Activated CD4-positive, alpha-beta T cell treated with anti-CD3 and anti-CD28 coated beads, Interleukin-2, amount 10 ng/mL, durations not matched to agents 7 days and 5 days (primary cell): ENCODE measurements at places on chromosomes 4 and X.

- no peak for DNase-seq
Measured at GRCh38 chr4:158016511-158016910, 156.3 kb downstream of the GASK1B start.

GRCh38 chrX:16785247-16786138 is 773 bp upstream of the TXLNG start:
- DNase-seq = peak; percentile 6

- no peak for DNase-seq
Measured at GRCh38 chr4:7210824-7211223, 18.5 kb downstream of the SORCS2 start.

- DNase-seq = no peak
Measured at GRCh38 chrX:21655901-21656586, 2.1 kb downstream of the KLHL34 start.

GRCh38 chr4:79292008-79292407 is 33.9 kb downstream of the NAA11 start:
- DNase-seq = no peak

- no peak for DNase-seq
Measured at GRCh38 chr4:138673053-138673452, 342.5 kb upstream of the NOCT start.

DNA sequence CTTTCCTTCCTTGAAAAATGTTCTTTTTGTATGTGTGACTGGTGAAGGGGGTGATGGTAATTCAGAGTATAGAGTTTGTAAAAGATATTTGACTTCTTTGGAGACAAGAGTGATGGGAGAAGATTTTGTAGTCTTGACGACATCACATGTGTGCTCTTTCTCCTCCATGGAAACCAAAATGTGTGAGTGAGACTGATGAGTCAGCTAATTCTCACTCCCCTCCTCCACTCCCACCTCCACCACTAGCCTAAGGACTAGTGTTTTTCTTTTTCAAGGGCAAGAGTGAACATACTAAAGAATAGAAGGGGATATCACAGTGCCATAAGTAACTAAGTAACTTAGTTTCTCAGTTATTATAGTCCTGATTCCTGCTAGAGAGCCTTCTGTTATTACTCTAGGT is 14.0 kb upstream of the DGKK start:
- no peak for DNase-seq

DNA sequence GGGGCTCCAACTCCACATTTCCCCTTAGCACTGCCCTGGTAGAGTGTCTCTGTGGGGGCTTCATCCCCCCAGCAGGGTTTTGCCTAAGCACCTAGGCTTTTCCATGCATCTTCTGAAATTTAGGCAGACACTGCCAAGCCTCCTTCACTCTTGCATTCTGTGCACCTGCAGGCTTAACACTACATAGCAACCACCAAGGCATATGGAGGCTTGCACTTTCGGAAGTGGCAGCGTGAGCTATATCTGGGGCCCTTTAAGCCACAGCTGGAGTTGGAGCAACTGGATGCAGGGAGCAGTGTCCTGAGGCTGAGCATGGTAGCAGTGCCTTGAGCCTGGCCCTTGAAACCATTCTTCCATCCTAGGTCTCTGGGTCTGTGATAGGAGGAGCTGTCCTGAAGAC is 214.8 kb upstream of the RPL34 start:
- DNase-seq = no peak

GRCh38 chrX:123884809-123885408 is 25.1 kb downstream of the XIAP start:
- DNase-seq = peak; percentile 46

DNA sequence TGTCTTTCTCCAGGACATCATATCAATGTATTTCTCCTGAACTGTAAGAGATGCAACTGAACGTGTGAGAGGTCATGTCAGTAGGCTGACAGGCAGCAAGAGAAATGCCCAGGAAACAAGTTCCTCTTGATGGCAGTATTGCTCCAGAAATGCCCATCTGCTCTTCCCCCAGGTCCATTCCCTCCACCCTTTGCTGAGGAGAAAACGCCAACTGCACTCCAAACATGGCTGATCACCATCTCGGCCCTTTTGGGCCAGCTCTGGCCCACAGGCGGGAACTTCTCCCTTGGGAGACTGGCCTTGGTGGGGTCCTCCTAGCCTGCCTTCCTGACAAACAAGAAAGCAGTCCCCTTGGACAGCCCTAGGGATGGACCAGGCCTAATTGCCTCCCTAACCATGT is 276.5 kb upstream of the AGTR2 start:
- no peak for DNase-seq

DNA sequence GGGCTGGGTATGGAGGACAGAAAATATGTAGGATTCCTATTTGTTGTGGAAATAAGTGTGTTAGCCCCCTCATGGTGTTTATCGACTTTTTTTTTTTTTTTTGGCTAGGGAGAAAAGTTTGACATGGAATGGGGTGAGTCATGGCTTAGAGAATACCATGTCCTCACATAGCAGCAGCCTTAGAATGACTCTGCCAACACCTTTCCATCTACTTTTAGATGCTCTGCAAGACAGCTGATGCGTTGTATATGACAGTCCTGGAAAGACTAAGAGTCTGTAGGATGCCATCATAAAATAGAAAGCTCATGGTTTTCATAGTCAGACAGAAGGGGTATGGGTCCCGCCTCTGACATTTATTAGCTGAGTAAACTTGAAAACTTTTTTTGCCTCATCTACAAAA is 37.7 kb downstream of the MTTP start:
- DNase-seq = no peak

GRCh38 chr4:123256901-123257300 is 139.7 kb upstream of the SPRY1 start:
- no peak for DNase-seq

DNA sequence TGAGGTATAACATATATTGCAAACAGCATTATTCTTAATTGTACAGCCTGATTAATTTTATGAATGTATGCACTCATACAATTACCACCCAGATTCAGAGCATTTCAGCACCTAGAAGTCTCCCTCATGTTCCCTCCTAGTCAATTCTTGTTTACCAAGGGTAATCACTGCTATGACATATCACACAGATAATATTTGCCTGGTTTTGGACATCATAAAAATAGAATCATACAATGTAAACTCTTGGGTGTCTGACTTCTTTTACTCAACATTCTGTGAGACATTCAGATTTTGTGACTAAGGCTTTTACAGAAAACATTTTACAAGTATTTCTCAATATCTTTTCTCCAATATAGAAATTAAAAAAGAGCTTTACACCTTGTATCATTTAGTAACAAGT is 66.9 kb downstream of the PTPN13 start:
- no peak for DNase-seq

DNA sequence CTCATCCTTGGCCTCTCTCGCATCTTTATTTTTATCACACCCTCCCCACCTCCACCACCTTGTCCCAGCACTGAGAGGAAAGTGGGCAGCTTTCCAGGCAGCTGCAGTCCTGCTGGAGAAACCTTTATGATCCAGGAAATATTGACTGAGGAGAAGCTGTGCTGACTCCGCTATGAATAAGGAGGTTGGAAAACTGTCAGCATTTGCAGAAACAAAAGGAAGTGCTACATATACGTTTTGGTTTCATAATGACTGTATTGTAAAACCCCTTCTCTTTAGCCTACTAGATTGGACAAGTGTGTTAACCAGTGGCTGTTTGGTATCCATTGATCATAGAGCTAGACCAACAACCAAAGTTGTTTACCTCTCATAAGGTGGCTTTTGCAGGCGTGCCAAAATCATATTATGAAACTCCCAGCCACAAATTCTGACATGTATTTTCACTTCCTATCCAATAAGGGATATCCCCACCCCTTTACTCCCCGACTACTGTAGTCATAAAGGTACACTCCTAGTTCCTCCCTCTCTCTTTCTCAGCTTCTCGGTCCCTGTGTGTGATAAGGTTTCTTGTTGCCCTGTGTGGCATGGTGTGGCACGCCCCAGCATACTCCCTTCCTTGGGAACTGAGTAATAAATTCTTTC is 88.4 kb downstream of the GPR143 start:
- peak; percentile 38 for DNase-seq

GRCh38 chrX:35622601-35623000 is 175.5 kb upstream of the MAGEB16 start:
- DNase-seq = no peak

GRCh38 chr4:157514711-157515110 is 294.2 kb downstream of the GRIA2 start:
- no peak for DNase-seq

DNA sequence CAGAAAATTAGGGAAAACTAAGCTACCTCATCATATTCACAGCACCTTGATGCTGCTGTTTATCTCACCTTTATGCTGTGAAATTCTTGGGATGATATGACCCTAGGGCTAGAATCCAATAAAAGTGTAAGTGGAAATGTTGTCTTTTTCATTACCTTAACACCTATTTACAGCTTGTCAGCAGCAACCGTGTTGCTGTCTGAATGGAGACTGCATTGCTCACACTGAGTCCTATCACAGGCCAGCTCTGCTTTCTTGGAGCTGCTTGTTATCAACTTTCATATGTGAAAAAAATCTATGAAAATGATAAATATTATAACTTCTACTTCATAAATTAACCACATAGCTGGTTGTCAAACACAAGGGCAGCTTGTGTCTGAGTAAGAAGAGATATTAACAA is 789.5 kb downstream of the TECRL start:
- DNase-seq = no peak

DNA sequence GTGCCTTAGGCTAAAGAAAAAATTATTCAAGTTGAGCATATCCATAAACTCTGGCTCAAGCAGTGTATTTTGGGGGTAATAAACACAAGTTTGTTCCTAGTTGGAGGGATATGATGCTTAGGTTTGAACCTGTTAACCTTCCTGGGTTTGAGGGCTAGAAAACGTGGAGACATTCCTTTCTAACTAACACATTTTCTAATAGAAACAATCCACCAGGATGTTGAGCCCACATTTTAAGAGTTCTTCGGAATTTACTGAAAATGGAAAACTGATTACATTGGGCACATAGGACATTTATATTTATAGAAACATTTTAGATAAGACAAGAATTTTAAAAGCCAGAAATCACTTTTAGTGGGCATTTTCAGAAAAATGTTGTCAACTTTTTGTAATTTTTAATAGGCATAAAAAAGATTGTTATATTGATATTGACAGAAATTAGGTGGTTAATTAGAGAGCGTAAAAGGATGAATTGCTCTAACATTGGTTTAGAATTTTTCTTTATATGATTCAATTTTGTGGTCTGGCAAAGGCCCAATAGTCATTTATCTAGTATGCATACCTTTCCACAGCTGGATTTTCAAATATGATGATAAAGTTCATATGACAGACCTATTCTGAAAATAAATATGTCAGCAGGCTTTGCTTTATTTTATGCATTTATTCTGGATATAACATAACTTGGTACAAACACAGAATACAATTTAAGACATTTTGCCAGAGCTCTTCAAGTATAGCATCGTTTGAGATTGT is 49.2 kb downstream of the CEP44 start:
- no peak for DNase-seq

DNA sequence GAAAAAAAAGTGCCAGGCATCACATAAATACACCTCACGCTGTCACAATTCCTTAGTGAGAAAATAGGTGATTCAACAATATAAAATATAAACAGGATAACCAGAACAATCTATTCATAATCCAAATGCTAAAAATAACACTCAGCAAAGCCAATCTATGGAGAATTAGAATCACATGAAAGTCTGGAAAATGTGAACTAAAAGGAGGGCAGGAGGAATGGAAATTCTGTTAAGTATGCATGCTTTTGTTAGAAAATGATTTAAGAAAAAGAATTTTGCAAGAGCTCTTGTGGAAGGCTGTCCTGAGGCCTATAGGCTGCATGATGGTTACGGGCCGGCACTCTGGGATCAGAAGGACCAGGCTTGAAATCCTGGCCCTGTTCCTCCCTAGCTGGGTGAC is 70.6 kb upstream of the PROM1 start:
- no peak for DNase-seq

DNA sequence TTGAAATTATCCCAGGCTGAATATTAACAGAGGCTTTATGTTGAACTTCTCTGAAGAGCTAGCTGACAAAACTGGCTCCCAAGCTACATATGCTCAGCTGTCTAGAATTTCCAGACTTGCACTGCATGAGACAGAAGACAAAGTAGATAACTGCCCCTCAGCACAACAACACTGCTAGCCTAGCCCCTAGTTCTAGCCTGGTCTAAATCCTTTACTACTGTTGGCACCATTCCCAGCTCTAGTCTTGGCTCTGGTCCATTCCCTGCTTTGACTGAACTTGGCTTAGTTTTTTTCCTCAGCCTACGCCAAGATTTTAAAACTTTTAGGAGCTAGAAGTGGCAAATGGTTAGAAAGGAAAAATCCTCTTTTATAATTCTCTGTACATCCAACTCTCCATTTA is 7.6 kb upstream of the OPHN1 start:
- no peak for DNase-seq

DNA sequence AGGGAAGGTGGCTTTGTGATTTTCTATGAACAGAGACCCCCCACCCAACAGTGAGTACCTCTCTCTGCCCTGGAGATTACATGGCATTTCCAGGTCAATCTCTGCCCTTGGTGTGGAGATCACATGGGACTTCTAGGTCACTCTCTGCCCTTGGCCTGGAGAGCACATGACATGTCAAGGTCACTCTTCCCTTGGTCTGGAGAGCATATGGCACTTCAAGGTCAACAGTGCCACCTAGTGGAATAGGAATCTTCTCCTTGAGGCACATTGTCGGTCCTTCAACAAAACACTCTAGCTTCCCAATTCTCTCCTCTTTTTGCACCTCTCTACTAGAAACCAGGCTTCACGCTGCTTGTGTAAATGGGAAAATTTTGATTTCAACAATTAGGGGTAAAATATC is 66.2 kb upstream of the TACR3 start:
- DNase-seq = no peak

DNA sequence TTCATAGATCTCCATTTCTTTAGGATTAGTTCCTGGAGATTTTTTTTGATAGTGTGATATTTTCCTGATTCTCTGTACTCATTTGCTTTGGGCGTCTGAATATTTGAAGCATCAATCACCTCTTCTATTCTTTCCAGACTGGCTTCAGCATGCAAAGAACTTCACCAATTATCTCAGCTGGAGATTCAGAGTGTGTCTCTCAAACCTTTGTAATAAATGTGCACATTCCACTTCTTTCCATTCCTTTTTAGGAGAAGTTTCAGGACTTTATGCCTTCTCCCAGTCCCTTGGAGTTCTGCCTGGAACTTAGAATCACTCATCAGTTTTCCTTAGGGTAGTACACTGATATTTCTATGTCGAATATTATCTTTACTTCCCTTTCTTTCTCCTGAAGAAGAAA is 334.8 kb downstream of the TEX13C start:
- DNase-seq = no peak

- no peak for DNase-seq
Measured at GRCh38 chrX:152444338-152444737, 6.8 kb downstream of the GABRA3 start.

- peak; percentile 74 for DNase-seq
Measured at GRCh38 chrX:100636321-100636991, at the start of gene TSPAN6. Gene TSPAN6, minus strand, starts transcription at chrX:100636806. Its CDS starts 112 bp downstream, at chrX:100636694.

DNA sequence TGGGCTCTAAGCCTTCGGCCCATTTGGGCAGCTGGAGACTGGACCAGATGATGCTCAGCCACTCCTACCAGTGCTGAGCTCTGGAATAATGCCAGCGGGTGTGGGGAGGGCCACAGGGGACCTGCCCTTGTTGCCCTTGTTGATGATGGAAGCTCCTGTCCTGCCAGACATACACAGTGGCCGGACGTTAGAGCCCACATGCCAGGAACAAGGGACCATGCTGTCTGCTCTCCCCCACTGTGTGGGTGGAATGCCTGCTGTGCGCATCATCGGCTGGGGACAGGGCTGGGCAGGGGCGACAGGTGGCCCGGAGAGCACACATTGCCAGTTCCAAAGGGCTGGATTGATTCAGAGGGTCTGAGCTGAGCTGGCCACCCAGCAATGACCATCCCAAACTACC is 2.0 kb downstream of the ABLIM2 start:
- DNase-seq = no peak

GRCh38 chr4:180850318-180850940 is 1392.8 kb upstream of the TENM3 start:
- DNase-seq = no peak
